ENCODE measurements at places on chromosomes 11 and 22.
A peak's percentile ranks its signal among the peaks of the same experiment; 100 is the strongest.

- no peak for DNase-seq
Measured at GRCh38 chr11:19430346-19430745, 189.6 kb upstream of the E2F8 start.

GRCh38 chr22:38730411-38730871 lies 24.7 kb downstream of the GTPBP1 start:
- no peak for DNase-seq

DNA sequence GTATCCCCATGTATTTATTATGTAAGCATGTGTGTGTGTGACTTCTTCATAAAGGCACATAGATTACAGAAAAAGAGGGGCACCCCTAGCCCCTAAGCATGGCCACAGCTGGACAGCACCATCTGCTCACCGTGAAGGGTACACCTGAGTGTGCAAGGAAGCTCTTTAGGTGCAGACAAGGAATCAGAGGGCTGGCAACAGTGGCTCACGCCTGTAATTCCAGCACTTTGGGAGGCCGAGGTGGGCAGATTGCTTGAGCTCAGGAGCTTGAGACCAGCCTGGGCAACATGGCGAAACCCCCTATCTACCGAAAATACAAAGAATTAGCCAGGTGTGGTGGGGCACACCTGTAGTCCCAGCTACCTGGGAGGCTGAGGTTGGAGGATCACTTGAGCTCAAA lies 56.3 kb downstream of the DGCR2 start:
- DNase-seq = no peak

DNA sequence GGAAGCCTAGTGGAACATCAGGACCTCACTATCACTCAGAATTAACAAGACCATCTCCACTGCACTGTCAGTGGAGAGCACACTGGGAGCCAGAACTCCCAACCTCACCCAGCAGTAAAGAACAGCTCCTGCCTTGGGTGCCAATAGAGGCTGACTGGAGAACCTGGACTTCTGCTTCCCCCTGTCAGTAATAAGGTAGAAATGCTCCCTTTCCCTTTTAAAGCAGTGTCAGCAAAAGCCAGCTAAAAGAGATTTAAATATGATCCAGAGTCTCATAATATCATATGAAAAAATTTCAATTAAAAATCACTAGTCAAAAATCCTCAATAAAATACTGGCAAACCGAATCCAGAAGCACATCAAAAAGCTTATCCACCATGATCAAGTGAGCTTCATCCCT lies 82.8 kb downstream of the SPATA19 start:
- DNase-seq = no peak

DNA sequence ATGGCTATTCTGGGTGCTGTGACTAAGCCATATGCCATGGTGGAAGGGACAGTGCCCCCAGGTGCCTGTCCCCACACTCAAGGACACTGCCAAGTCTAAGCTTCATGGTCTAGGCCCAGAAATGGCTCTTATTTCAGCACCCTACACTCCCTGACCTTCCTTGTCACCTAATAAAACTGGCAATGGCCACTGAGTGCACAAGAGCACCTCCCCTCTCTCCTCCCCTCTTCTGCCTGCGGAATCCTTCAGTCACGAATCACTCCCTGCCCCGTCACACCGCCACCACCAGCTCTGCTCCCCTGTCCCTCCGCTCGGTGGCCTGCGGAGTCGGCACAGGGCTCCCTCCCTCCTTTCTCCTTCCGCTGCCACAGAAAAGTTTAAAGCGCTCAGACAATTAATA lies 19.0 kb upstream of the LMO1 start:
- no peak for DNase-seq

GRCh38 chr22:18103527-18104269 lies 6.9 kb upstream of the TUBA8 start:
- DNase-seq = no peak

- peak; percentile 86 for DNase-seq
Measured at GRCh38 chr11:111063726-111064517, 181.6 kb upstream of the POU2AF2 start.

DNA sequence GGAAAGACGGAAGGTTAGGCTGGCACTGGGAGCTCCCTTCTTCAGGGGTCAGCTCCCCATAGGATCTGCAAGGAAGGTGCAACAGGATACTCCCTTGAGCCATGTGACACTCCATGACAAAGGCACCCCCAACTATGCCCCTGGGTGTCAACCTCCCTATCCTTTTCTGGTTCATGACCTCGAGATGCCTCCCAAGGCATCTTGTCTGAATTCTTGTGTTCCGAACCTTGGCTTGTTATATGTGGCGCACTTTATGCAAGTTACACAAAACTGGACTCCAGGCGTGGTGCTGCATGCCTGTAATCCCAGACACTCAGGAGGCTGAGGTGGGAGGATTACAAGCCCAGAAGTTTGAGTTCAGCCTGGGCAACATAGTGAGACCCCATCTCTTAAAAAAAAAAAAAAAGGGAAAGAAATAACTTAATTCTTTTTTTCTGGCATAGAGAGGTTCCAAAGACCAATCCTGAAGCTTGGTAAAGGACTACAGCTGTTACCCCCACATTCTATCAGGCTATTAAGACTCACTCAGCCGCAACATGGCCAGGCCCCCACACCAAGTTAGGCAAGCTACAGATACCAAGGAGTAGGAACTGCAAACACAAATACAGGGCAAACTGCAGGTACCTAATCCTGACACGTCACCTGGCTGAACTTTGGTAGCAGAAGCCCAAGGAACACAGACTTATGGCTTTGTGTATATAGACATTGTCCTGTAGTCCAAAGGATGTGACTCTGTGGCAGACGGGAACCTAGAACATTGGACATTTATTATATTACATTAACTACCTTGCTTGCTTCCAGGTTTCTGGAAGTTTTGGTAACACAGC lies 1.4 kb downstream of the C11orf24 start:
- DNase-seq = no peak

DNA sequence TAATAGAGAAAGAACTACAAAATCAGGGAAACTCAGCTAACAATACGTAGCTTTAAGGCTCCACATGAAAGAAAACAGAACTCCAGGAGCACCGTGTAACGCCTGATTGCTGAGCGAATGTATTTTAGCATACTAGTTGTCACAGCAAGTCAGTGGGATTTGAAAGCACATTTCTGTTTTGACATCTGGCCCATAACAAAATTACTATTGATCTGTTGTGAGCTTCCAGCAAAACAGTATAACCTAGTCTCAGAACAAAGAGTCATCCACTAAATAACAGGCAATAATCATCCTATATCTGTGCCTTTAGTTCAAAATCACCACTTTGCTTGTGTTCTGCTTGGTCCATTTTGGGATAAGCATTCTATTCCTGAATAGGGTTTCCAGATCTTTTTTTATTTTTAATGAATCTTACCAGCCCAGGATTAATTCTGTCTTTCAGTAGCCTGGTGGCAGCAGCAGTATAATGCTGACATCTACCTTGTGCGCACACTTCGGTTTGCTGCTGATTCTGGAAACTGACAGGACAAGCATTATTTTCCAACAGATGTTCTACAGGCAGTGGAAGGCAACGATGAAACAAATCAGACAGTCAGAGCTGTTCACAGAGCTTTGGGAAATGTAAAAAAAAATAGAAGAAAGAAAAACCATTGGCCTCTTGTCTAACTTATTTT lies 66.2 kb downstream of the CADM1 start:
- no peak for DNase-seq

GRCh38 chr11:35501776-35502175 lies 23.6 kb downstream of the PAMR1 start:
- DNase-seq = no peak

Data from astrocyte (in vitro differentiated cells and primary cell).